ENCODE measurements at places on chromosomes 3 and 15. TPM values are rescaled to one million over a fixed set of nuclear protein-coding genes. Genes with fewer than 3 reads are reported as not detected.
A peak's percentile ranks its signal among the peaks of the same experiment; 100 is the strongest.

Gene VILL
- 19.4 TPM for total RNA-seq

Gene PLA2G4B
- 10.5 TPM for total RNA-seq

Gene APOD
- not detected for total RNA-seq

Gene POTEB3
- not detected for total RNA-seq

Gene SERPINI2
- total RNA-seq, result not detected

- no peaks in the 10 kb centered on the region for H3K36me3 ChIP-seq
Observed at GRCh38 chr3:12891391-12891984, 50.1 kb upstream of the RPL32 start.

DNA sequence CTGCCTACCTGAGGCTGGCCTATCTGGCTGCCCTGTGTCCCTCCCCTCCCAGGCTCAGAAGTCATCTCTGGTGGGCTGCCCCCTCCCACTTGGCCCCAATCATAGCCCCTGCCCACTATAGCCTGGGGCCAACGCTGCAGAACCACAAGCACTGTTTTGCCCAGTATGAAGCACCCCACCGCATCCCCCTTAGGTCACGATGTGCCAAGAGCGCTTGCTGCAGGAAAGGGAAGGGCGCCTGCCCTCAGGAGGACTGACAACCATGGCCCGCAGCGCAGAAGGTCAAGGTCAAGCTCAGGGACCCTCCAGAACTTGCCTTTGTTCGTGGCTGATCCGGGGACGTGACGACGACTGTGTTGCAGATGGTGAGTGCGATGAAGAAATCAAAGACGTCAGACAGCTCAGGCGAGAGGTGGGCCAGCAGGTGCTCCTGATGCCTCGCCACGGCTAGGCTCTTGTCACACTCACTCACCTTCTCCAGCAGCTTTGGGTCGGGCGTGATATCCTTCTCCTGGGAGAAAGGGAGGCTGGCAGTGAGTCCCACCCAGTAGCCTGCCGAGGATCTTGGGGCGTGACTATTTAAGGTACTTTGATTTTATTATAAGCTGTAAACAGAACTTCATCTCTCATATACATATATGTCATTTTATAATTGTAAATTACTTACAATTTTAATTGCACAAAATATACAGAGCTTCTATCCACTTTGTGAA is 146.6 kb downstream of the ATP10A start:
- H3K27me3 ChIP-seq, result no peaks in the 10 kb centered on the region
- no peaks in the 10 kb centered on the region for H3K4me1 ChIP-seq
- H3K4me3 ChIP-seq, result no peak overlapping the region
- no peak overlapping the region for H3K27ac ChIP-seq

- no peaks in the 10 kb centered on the region for H3K36me3 ChIP-seq
- H3K4me3 ChIP-seq, result no peak overlapping the region
- no peak overlapping the region for H3K27ac ChIP-seq
Observed at GRCh38 chr3:3089017-3089416, 21.2 kb downstream of the IL5RA start.

- H3K27ac ChIP-seq, result peak overlapping the region; percentile 94
- peaks cover 2% of the 10 kb centered on the region for H3K36me3 ChIP-seq
- peak overlapping the region; percentile 100 for H3K4me3 ChIP-seq
- H3K27me3 ChIP-seq, result no peaks in the 10 kb centered on the region
- peaks cover 26% of the 10 kb centered on the region for H3K4me1 ChIP-seq
- DNase-seq, result peak; percentile 40
Observed at GRCh38 chr3:51500632-51501131, 867 bp upstream of the DCAF1 start.

- H3K27me3 ChIP-seq, result no peaks in the 10 kb centered on the region
- no peak overlapping the region for H3K4me3 ChIP-seq
- no peak for DNase-seq
Observed at GRCh38 chr3:62065985-62066693, 307.2 kb downstream of the FEZF2 start.

Data from activated CD4-positive, alpha-beta T cell treated with anti-CD3 and anti-CD28 coated beads, Interleukin-2, amount 10 ng/mL, durations not matched to agents 7 days and 5 days (primary cell).